ENCODE measurements at places on chromosomes 5 and 9.

GRCh38 chr5:35214051-35214450 is 16.2 kb downstream of the PRLR start:
- DNase-seq, result no peak

GRCh38 chr9:16801871-16802466 is 68.5 kb downstream of the BNC2 start:
- no peak for DNase-seq

- DNase-seq, result no peak
These were observed 11.3 kb upstream of the TIMD4 start for GRCh38 chr5:156974328-156974727.

DNA sequence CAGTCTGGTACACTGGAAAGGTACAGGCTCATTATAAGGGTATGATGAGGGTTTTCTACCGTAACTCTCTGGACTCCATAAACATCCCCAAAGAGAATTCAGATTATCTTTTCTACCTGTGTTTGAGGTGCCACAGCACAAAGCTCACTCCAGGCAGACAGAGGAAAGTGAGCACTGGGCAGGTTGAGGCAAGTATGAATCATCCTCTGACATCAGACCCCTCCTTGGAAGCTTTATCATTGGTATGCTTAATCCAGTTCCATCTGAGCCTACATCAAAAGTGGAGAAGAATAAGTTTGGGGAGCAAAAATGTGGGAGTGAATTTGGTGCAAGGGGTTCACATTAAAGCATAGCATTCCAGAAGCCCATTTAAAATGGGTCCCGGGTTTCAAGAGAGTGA is 21.7 kb downstream of the C9orf152 start:
- no peak for DNase-seq

DNA sequence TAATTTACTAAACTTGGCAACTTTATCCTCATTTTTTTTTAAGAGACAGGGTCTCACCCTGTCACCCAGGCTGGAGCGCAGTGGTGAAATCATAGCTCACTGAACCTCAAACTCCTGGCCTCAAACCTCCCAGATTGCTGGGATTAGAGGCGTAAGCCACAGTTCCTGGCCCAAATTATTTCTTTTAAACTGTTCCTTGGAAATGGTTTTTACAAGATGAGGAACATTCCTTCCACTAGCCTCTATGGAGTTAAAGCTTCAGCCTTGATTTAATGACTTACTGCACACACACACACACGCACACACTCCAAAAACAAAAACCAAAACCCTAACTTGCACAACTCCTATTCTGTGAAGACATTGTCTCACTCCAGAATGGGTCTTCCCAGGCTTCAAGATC is 77.2 kb upstream of the TARS1 start:
- no peak for DNase-seq

DNA sequence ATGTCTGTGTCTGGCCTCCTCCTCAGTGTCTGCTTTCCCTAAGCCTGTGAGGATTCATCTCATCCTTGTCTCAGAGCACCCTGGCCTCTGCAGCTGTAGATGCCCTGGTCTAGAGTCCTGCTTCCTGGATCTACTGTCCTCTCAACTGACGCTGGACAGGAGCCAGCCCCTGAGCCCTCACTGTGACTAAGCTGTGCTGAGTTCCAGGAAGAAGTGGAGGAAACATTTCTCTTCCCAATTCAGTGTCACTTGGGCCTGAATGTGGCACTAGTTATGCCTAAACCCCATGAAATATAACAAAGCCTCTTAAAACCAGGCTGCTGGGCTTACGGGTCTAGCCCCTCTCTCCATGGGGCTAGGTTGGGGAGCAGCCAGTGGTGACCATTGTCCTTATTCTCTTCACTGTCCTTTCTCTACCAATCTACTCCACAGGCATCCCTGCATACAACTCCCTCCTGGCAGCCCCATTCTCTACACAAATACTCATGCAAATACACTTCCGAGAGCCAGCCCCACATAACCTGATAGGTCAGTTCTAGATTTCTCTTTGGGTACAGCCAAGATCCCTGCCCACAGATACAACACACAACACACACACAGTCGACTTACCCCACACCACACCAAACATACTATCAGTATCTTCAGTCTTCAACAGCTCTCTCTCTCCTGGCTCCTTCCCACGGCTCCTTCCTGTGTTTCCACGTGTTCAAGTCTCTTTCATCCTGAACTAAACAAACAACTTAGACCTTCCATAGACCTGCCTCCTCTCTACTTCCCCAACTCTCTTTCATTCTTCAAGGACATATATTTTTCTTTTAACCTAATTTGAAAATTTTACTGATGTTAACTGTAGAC is 220.8 kb downstream of the SNX18 start:
- DNase-seq, result no peak

DNA sequence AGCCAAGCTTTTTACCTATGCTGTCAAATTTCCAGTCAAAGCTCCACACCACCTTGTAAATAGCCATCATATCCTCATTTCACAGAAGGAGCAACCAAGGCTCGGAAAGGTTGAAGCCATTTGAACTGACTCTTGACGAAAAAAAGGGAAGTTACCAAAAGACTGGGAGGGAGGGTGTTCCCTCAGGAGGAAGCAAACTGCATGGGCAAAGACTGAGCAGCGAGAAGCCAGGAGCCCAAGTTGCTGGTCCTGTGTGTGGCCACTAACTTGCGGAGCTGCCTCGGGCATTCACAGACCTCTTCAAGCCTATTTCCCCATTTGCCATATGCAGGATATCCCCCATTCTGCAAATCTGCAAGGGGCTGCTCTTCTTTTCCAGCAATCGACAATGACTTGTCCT is 37.4 kb downstream of the TTLL11 start:
- DNase-seq, result no peak
